Upper lobe of left lung (tissue), 6 donors: ENCODE measurements at places on chromosomes 11 and 22. TPM values are rescaled to one million over a fixed set of nuclear protein-coding genes. Genes with fewer than 3 reads are reported as not detected.

- no peak for DNase-seq
Measured at GRCh38 chr11:126336138-126336541, 19.3 kb upstream of the ST3GAL4 start.

GRCh38 chr22:20427104-20427944 is 10.3 kb downstream of the SCARF2 start:
- DNase-seq: no peak

DNA sequence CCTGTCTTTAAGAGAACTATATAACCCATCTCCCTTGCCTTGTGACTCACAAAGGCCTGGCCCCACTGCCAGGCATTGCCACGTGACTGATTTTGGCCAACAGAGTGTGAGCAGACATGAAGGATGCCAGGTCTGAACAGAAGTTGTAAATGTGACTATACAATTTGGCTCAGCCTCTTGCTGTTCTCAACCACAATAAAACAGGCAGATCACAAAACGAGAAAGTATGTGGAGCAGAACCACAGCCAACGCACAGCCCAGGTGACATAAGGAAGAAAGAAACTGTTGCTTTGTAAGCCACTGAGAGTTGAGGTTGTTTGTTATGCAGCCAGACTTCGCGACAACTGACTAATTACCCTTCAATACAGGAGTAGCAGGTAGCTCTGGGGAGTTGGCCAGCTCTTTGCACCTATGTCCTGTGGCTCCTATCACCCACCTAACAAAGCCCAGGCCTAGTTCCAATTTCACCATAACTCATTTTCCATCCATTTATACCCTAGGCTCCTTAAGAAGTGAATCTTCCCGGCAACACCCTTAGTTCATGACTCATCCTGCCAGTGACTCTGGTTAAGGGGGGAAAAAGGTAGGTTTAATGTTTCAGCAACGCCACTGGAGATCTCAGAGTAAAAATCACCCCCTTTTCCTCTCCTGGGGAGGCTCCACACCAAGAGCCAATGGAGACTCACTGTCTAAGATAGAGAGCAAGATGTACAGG is 53.7 kb downstream of the GALNT18 start:
- DNase-seq: no peak

GRCh38 chr11:128200467-128200866 is 386.9 kb downstream of the ETS1 start:
- no peak for DNase-seq

DNA sequence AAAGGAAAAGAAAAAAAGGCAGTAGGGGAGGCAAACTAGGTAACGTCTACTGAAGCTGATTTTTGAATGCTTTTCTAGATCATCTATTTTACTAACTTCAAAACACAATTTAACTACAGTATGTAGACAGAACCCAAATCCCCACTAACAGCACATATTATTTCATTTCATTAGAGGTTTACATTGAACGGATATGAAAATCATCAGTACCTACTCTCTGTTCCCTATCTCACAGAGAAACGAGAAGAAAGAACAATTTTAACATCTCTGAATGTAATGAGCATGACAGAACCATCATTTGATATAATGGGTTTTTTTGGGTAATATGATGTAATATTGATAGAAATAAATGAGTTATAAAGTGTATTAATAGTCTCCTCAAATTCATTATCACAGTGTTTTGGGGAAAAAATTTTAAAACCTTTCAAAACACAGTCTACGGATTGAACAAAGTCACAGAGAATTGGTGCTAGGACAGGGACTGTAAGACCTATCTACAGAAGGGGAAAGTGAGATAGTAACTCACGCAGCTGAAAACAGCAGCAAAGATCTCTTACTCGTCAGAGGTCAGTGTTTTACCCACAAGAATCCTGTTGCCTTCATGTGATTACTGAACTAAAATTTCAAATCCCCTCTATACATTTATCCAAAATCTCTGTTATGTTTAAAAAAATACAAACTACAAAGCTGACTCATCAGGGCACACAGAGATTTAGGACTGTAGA is 77.3 kb downstream of the ZBTB44 start:
- DNase-seq: no peak

DNA sequence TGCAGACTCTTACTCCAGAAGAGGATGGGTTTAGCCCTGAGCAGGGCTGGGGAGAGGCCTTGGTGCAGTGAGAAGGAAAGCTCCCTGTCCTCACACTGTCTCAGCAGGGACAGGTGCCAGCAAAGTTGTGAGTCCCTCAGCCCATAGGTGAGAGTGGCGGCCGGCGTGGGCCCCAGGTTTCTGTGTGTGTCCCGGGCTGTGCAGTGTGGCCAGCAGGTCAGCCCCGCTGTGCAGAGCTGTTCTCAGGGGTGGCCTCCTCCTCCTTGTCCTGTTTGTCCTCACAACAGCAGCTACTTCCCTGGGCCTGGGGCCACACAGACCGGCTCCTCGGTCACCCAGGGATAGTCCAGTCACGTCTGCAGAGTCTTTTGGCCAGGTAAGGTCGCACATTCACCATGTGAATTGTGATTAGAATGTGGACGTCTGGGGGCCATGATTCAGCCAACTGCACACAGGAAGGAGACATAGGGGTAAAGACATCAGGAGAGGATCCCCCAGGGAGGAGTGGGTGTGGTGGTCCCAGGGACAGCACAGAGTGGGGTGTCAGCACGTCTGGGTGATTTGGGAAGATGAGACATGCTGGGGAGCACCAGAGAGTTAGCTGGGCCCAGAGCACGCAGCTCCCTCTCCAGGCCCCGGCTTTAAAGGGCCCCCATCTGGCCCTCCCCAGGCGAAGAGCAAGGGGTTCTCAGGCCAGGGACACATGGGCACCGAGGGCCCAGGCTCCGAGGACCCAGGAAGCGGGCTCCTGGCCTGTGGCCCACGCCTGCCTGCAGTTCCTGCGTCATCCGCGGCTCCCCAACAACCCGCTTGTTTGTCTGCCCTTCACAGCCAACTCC is 81.6 kb downstream of the MYEOV start:
- peak; percentile 18 for DNase-seq

DNA sequence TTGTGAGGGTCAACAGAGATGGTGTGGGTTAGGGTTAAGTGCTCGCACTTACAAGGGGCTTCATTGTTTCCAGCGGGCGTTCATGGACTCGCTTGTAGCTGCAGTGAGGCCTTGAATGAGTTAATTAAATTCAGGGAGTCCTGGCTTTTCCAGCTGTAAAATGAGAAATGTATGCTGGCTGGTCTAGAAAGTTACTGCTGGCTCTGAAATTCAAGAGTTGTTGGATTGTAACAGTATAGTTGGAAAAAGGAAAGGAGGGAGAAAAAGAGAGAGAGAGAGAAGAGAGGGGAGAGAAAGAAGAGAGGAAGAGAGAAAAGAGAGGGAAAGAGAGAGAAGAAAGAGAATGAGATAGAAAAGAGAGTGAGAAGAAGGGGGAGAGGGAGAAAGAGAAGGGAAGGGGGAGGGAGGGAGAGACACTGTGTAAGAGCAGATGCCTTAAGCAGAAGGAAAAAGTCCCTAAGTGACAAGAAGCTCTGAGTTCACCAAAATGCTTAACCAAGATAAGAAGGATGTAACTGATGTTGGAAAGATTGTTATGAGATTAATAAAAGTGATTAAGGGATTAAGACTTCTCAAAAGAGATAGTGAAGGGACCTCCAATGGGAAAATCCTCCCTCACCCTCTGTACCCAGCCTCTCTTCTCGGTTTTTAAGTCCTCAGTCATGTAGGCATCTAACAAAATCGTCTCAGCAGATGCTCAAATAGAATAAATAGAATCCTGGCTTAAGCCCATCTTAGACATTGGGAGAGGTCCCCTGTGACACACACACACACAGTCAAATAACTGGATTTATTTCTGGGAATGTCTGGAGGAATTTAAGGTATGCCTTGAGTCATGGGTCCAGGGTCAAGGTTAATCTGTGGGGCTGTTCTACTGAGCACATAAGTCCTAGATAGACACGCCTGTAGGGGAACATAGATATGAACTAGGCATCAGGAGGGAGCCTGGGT is 477.9 kb downstream of the MIAT start:
- DNase-seq: no peak

DNA sequence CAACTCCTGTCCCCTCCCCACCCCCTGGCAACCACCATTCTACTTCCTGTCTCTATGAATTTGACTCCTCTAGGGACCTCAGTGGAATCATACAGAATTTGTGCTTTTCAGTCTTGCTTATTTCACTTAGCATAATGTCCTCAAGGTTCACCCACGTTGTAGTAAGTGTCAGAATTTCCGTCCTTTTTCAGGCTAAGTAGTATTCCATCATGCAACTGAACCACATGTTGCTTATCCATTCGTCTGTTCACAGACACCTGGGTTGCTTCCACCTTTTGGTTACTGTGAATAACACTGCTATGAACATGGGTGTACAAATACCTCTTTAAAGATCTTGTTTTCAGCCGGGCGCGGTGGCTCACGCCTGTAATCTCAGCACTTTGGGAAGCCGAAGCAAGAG is 16.5 kb downstream of the CELSR1 start:
- DNase-seq: no peak

- no peak for DNase-seq
Measured at GRCh38 chr11:47276923-47277322, 7.0 kb downstream of the MADD start.

DNA sequence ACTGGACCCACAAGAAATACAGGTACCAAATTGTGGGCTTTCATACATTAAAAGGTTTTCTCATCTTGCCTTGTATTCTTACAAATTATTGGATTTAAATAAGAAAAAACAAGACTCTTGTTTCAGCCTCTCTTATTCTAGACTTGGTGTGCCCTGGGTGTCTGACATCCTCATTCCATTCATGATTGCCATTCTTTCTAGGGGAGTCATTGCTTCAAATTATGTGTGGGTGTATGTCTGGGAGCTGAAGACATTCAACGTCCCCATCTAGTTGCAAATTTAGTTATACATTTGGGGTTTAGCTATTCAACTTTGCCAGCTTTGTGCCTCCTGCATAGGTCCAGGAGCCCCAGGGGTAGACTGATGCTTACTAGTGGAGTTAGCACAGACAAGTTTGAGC is 18.1 kb downstream of the MAML2 start:
- no peak for DNase-seq

GRCh38 chr22:49128874-49129273 is 698.8 kb downstream of the BRD1 start:
- no peak for DNase-seq

- DNase-seq: peak; percentile 61
Measured at GRCh38 chr22:41919357-41920224, 4.7 kb upstream of the SHISA8 start.

- DNase-seq: no peak
Measured at GRCh38 chr22:44109416-44109815, 71.3 kb upstream of the PARVG start.

DNA sequence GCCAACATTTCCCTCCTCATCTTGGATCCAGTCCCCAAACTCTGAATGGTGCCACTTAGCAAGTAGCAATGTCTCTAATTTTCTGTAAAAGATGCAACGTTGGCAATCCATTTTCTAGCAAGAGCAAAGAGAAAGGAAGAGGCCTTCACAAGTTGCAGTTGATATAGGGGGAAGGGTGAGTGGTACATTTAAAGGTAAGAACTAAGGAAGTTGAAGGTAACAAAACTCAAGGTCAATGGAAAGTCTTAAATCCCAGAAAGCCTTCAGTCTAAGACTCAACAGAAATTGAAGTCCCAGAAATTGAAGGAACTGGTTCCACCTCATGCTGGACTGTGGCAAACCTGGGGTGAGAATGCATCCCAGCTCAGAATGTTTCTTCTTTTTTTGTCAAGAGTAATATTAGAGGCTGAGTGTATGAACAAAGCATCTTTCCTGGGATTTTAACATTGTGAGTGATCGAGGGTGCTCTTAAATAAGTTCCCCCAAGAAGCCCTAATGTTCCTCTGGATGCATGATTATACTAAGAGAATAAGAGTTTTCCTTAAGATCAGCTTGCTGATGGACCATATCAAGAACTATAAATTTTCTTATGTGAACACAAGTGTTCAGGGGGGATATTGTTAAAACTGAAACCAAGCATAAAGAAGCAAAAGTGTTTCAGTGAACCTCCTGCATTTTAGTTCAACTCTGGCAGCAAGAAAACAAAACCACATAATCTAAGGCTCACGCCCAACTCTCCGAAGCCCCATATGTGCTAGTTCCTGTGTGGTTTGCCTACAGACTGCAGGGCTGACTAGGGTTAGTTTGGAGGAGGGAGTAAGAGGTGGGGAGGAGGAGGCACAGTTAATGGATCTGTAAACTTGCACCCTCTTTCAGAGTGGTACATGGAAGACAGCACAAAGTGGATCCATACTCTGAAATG is at the start of gene GRAP2:
Gene GRAP2, plus strand, starts transcription at position 779 of the 922 bp plus-strand sequence. CDS start 46,023 bp downstream, outside the sequence.
- no peak for DNase-seq

- no peak for DNase-seq
Measured at GRCh38 chr22:33735978-33736377, 184.3 kb downstream of the LARGE1 start.

GRCh38 chr22:48949375-48950149 is 878.1 kb downstream of the BRD1 start:
- DNase-seq: peak; percentile 10

GRCh38 chr22:32545801-32546200 is 71.2 kb downstream of the FBXO7 start:
- no peak for DNase-seq

GRCh38 chr11:40129266-40129665 is 1330.2 kb downstream of the LRRC4C start:
- no peak for DNase-seq

DNA sequence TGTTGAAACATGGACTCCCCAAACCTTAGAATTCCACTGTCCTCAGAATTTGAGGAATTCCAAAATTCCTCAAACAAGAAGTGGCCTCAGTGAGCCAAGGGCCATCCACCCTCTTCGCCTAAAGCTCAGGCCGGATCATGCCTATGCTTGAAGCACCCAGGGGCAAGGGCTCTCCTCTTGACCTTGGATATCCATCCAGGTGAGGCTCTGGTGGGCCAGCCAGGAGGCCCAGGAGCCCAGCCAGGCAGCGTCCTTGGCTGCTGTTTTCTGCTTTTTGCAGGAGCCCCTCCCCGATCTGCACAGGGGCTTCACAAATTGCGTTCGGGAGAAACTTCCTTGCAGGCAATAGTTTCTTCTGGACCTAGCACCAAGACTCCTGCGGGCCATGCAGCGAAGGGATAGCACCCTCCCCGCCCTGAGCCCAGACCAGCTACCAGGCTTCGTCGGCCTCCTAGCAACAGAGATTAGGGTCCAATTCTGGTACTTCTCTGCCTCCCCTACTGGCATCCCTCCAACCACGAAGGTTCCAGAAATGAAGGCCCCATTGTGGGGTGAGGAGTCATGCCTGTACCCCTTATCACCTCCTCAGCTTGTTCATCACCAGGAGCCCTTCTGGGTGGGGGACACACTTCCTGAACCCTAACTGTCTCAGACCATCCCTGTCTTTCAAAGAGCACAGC is 2.0 kb downstream of the PHLDA2 start:
- DNase-seq: no peak

The CSNK2A3 gene
- total RNA-seq: 7.5 TPM

The RIMBP3C gene
- total RNA-seq: 0.77 TPM

The RIMBP3B gene
- not detected for total RNA-seq

The SCN4B gene
- under 0.01 TPM for total RNA-seq

The CD3G gene
- 1.00 TPM for total RNA-seq

The SLC1A2 gene
- 1.9 TPM for total RNA-seq

The APBB1 gene
- 39.6 TPM for total RNA-seq

The RHOG gene
- total RNA-seq: 137 TPM

The TMEM135 gene
- 15.7 TPM for total RNA-seq

The BIK gene
- total RNA-seq: 2.3 TPM

The HORMAD2 gene
- total RNA-seq: not detected

The IL17REL gene
- not detected for total RNA-seq

The ACRV1 gene
- not detected for total RNA-seq

The YPEL4 gene
- 8.4 TPM for total RNA-seq

The DTX4 gene
- 57.6 TPM for total RNA-seq

The CHCHD10 gene
- total RNA-seq: 48.6 TPM
